ENCODE measurements at places on chromosomes 5 and 9. TPM values are rescaled to one million over a fixed set of nuclear protein-coding genes. Genes with fewer than 3 reads are reported as not detected.
A peak's percentile ranks its signal among the peaks of the same experiment; 100 is the strongest.

DNA sequence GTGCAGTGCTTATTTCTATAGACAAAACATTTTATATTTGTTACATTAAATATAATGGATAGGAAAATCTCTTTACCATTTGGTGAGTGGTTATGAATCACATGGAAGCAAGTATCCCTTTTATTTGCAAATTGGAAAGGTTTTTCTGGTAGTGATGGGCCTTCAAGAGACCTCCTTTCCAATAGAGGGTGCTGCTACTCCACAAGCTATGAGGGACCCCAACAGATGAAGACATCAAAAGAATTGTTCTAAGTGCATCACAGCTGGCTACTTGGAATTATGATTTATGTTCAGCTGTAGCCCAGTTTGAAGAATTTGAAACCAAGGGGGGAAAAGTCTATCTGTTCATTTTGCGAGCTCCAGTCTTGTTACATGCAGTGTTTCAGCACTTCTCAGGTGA is 493.7 kb upstream of the SGCD start:
- no peak for ATAC-seq
- H3K27me3 ChIP-seq, result no peaks in the 10 kb centered on the region
- no peak overlapping the region for H3K27ac ChIP-seq
- no peaks in the 10 kb centered on the region for H3K36me3 ChIP-seq
- no peak overlapping the region for H3K4me3 ChIP-seq

Gene KCNIP1
- total RNA-seq, result 0.94 TPM

Gene BHMT
- 2.7 TPM for total RNA-seq

DNA sequence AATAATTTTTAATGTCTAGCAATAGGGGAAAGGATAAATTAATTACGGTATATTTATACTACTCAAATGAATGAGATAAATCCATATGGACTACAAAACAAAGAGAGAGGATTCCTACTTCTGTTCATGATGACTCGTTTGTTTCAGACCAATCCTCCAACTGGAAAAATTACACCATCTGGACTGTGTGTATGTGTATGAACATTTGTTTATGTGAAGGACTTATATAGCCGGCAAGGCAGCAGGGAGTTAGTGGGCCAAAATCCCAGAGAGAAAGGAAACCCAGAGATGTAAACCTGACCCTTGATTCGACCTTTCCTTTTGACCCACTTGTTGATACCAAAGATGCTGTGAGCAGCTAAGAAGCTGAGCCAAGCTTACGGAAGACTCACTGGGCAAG is 20.1 kb downstream of the PDE6A start:
- H3K4me3 ChIP-seq, result no peak overlapping the region
- H3K36me3 ChIP-seq, result no peaks in the 10 kb centered on the region
- H3K4me1 ChIP-seq, result no peaks in the 10 kb centered on the region
- H3K27ac ChIP-seq, result no peak overlapping the region

- no peak overlapping the region for H3K4me3 ChIP-seq
- H3K27me3 ChIP-seq, result no peaks in the 10 kb centered on the region
- H3K4me1 ChIP-seq, result peaks cover 12% of the 10 kb centered on the region
- ATAC-seq, result no peak
These were observed 32.7 kb downstream of the MTAP start for GRCh38 chr9:21835121-21835520.

Gene TOR1A
- 35.6 TPM for total RNA-seq

DNA sequence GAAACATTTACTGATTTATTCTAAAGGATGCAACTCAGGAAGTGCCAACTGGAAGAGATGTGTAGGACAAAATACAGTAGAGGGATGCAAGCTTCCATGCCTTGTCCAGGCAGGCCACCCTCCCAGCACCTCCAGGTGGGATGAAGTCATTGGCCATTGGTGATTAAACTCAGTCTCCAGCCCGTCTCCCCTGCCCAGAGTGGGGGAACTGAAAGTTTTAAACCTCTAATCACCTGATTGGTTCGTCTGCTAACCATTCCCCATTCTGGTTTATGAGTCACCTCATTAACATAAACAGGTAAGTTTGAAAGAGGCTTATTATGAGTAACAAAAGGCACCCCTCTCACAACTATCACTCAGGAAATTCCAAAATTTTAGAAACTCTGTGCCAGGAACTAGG is 8.1 kb downstream of the TNFAIP8 start:
- no peaks in the 10 kb centered on the region for H3K27me3 ChIP-seq
- no peak for ATAC-seq
- H3K4me1 ChIP-seq, result peaks cover 78% of the 10 kb centered on the region
- no peak overlapping the region for H3K27ac ChIP-seq
- H3K36me3 ChIP-seq, result no peaks in the 10 kb centered on the region
- no peak overlapping the region for H3K4me3 ChIP-seq

DNA sequence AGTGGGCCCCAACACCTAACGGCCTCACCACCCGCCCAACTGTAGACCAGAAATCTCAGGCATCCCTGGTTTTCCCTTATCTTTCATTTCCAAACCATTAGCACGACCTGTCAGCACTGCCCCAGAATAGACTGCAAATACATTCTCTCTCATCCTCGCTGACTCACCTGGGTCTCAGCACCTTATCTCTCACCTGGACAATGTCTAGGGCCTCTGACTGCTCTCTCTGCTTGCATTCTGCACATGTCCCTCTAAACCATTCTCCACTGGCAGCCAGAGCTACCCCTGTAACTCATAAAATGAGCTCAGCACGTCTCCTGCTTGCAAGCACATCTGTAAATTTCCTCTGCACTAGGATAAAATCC is 12.7 kb downstream of the CKMT2 start:
- H3K27me3 ChIP-seq, result no peaks in the 10 kb centered on the region
- no peak overlapping the region for H3K4me3 ChIP-seq
- ATAC-seq, result no peak
- no peaks in the 10 kb centered on the region for H3K4me1 ChIP-seq
- H3K27ac ChIP-seq, result no peak overlapping the region

DNA sequence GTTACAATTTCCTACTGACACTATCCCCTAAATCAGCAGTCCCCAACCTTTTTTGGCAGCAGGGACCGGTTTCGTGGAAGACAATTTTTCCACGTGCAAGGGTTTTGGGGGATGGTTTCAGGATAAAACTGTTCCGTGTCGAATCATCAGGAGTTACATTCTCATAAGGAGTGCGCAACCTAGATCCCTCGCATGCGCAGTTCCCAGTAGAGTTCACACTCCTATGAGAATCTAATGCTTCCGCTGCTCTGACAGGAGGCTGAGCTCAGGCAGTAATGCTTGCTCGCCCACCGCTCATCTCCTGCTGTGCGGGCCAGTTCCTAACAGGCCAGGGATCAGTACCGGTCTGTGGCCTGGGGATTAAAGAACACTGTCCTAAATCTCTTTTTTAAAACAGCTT is 13.2 kb upstream of the NFIL3 start:
- no peaks in the 10 kb centered on the region for H3K27me3 ChIP-seq
- no peak overlapping the region for H3K4me3 ChIP-seq
- ATAC-seq, result no peak
- H3K27ac ChIP-seq, result no peak overlapping the region

GRCh38 chr5:51684794-51685355 is 301.6 kb downstream of the ISL1 start:
- H3K27ac ChIP-seq, result no peak overlapping the region
- no peaks in the 10 kb centered on the region for H3K27me3 ChIP-seq
- no peak overlapping the region for H3K4me3 ChIP-seq
- no peak for ATAC-seq

DNA sequence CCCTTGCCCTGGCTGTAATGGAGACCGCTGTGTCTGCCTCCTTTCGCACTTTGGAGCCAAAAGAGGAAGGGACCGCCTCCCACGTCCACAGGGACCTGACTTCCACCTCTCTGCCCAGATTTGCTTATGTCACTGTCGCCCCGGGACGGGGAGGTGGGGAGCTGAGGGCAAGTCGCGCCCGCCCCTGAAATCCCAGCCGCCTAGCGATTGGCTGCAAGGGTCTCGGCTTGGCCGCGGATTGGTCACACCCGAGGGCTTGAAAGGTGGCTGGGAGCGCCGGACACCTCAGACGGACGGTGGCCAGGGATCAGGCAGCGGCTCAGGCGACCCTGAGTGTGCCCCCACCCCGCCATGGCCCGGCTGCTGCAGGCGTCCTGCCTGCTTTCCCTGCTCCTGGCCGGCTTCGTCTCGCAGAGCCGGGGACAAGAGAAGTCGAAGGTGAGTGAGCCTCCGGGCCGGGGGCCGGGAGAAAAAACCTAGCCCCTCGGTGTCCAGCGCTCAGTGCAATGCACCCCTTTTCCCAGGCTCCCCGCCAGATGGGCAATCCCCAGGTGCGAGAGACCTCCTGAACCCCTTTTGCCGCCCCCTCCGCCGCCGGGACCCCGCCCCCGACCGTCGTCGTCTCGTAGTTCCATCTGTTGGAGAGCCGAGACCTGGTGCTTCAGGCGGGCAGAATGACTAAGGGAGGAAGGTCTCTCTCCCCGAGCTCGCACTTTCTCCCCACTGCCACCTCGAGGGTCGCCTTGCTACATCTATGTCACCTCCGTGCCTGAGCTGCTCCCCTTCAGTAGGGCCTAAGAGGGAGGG is at the start of gene GPX3:
TSS of gene GPX3 (plus strand) at position 288 of the 807 bp plus-strand sequence. CDS start at position 352, 64 bp downstream.
- no peaks in the 10 kb centered on the region for H3K27me3 ChIP-seq
- H3K4me3 ChIP-seq, result peak within 1 kb of the TSS; percentile 66
- H3K36me3 ChIP-seq, result peaks cover 28% of the 10 kb centered on the region
- H3K27ac ChIP-seq, result peak within 1 kb of the TSS; percentile 89
- peak; percentile 92 for ATAC-seq

Gene GRM6
- not detected for total RNA-seq

Gene HAPLN1
- 1.8 TPM for total RNA-seq

GRCh38 chr9:135718616-135719015 is 16.6 kb downstream of the KCNT1 start:
- no peak overlapping the region for H3K27ac ChIP-seq
- no peak overlapping the region for H3K4me3 ChIP-seq
- H3K27me3 ChIP-seq, result peaks cover 99% of the 10 kb centered on the region
- ATAC-seq, result no peak
- no peaks in the 10 kb centered on the region for H3K36me3 ChIP-seq
- no peaks in the 10 kb centered on the region for H3K4me1 ChIP-seq

DNA sequence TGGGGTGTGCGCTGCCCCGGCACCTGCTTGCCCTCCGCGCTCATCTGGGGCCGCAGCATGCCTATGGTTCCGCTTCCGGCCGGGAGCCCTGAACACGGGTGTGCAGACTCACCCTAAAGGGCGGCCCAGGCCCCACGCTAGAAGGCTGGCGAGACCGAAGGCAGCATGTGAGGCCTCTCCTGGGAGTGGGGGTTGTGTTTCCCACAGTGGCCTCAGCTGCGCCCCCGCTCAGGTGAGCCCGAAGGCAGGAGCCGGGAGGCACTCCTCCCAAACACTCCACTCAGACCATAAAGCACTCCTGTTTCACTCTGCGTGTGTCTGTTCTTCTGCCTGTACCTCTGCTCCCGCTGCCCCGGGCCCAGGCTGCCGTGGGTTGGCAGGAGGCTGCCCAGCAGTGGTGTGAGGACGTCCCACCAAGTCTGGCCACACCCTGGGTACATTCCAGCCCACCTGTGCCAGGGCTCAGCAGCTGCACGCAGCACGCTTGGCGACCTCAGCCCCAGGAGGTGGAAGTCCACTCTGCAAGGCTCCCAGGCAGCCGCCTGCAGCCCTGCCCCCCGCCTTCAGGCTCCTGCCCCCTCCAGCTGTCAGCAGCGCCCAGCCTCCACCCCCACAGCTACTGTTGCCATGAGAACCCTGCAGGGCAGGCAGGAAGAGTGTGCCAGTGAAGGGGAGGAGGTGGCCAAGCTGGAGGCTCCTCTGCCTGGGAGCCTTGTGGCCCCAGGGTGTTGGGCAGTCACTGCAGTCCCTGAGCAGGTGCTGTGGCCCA is 1.2 kb upstream of the AJM1 start:
- no peak for ATAC-seq
- no peak overlapping the region for H3K27ac ChIP-seq
- no peak overlapping the region for H3K4me3 ChIP-seq
- peaks cover 50% of the 10 kb centered on the region for H3K36me3 ChIP-seq
- peaks cover 55% of the 10 kb centered on the region for H3K4me1 ChIP-seq
- peaks cover 36% of the 10 kb centered on the region for H3K27me3 ChIP-seq

GRCh38 chr9:34547960-34548611 is 25.3 kb upstream of the ENHO start:
- ATAC-seq, result peak; percentile 80
- H3K4me1 ChIP-seq, result no peaks in the 10 kb centered on the region
- no peak overlapping the region for H3K27ac ChIP-seq
- peaks cover 23% of the 10 kb centered on the region for H3K27me3 ChIP-seq
- H3K4me3 ChIP-seq, result no peak overlapping the region

GRCh38 chr9:92353051-92353450 is 27.3 kb downstream of the CENPP start:
- H3K27me3 ChIP-seq, result no peaks in the 10 kb centered on the region
- H3K27ac ChIP-seq, result no peak overlapping the region
- peaks cover 20% of the 10 kb centered on the region for H3K4me1 ChIP-seq
- ATAC-seq, result no peak
- H3K4me3 ChIP-seq, result no peak overlapping the region

GRCh38 chr5:67094476-67095300 is 101.9 kb downstream of the CD180 start:
- H3K27ac ChIP-seq, result peak overlapping the region; percentile 61
- ATAC-seq, result no peak
- peaks cover 16% of the 10 kb centered on the region for H3K4me1 ChIP-seq

DNA sequence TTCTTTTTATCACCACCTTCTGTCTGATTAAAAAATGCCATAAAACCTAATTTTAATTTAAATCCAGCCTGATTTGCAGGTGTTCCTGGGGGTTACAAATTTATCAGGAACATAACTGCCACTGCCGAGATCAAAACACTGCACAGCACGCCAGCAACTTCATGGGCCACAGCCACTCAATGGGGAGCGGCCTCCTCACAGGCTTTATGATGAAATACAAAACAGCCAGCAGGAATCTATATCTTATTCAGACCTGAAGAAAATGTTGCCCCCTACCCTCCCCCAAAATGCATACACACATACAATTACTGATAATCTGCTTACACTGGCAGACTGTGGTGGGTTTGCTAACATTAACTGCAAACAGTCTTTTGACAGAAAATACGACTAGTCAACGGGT is 151.7 kb upstream of the POU5F2 start:
- H3K4me1 ChIP-seq, result peaks cover 4% of the 10 kb centered on the region
- no peaks in the 10 kb centered on the region for H3K27me3 ChIP-seq
- no peak overlapping the region for H3K4me3 ChIP-seq
- H3K36me3 ChIP-seq, result no peaks in the 10 kb centered on the region

DNA sequence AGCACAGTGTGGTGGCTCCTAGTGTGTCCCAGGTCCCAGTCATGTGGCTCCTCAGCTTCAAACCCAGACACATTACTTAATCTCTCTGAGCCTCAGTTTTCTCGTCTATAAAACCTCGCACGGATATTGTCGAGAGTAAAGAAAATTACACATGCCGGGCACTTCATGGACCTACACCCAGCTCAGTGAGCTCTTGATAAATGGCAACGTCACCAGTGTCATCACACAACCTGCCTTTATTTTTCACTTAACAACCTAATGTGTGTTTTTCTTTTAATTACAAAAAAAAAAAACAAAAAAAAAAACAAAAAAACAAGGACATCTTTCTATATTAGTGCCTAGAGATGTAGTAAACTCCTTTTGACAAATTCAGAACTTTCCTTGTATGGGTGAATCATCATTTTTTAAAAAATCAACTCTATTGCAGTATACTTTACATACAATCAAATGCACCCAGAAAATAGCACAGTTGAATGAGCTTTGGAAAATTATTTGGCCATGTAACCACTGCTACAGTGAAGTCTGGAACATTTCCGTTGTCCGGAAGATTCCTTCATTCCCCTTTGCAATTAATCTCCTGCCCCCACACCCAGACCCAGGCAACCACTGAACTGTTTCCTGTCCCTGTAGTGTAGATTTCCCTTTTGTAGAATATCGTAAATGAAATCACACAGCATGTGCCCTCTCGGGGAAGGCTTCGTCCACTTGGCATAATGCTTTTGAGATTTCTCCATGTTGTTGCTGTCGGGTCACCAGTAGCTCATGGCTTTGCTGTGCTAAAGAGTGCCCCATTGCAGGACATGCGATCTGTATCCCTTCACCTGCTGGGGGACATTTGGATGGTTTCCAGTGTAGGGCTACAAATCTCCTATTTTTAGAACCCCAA is 100.4 kb upstream of the LARP1 start:
- H3K36me3 ChIP-seq, result no peaks in the 10 kb centered on the region
- H3K4me1 ChIP-seq, result no peaks in the 10 kb centered on the region
- peak overlapping the region; percentile 18 for H3K4me3 ChIP-seq

Gene ANGPTL2
- 50.0 TPM for total RNA-seq

Data from gastroesophageal sphincter (tissue), 4 donors.